ENCODE measurements at places on chromosomes 12 and 14. TPM values are rescaled to one million over a fixed set of nuclear protein-coding genes. Genes with fewer than 3 reads are reported as not detected.

The CYP46A1 gene
- 3.0 TPM for total RNA-seq

GRCh38 chr14:76464856-76465255 is 88.9 kb downstream of the ESRRB start:
- no peak overlapping the region for H3K4me3 ChIP-seq
- DNase-seq: no peak
- H3K4me1 ChIP-seq: peaks cover 8% of the 10 kb centered on the region
- peak overlapping the region; percentile 81 for H3K27ac ChIP-seq
- H3K27me3 ChIP-seq: no peaks in the 10 kb centered on the region
- no peaks in the 10 kb centered on the region for H3K36me3 ChIP-seq

DNA sequence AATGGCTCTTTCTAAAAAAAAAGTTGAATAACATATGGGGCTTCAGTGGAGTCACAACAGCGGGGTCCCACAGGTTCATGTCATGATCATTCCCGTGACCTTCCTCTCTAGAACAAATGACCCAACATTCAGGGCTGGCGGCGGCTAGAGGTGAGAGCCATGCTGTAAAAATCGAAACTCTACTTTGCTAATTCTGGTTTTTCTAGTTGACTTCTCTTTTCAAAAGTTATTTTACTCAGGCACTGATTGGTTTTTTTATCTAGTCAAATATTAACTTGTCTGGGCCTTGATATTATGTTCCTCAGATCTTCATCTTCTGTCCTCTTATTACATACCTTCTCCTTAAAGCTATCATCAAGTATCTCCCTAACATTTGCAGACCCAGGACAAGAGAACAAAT is 402.9 kb upstream of the SOX5 start:
- no peaks in the 10 kb centered on the region for H3K27me3 ChIP-seq
- peaks cover 35% of the 10 kb centered on the region for H3K4me1 ChIP-seq
- H3K4me3 ChIP-seq: no peak overlapping the region
- no peak for DNase-seq

DNA sequence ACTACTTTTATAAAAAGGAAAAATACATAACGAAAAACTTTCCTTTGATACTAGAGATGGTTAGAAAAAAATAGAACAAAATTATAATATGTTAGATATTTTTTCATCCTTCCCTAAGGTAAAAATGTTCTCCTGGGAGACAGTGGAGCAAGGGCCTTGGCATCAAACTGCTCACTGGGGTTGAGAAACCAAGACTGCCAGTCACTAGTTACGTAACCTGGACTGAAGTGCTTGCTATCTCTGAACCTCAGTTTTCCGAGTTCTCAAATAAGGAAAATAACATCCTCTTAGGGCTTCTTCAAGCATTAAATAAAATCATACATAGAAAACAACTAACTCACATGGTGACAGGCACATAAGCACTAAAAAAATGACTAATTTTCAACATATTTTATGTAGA is 48.2 kb upstream of the FRMD6 start:
- H3K27me3 ChIP-seq: no peaks in the 10 kb centered on the region
- DNase-seq: no peak
- peaks cover 2% of the 10 kb centered on the region for H3K4me1 ChIP-seq
- H3K4me3 ChIP-seq: no peak overlapping the region

DNA sequence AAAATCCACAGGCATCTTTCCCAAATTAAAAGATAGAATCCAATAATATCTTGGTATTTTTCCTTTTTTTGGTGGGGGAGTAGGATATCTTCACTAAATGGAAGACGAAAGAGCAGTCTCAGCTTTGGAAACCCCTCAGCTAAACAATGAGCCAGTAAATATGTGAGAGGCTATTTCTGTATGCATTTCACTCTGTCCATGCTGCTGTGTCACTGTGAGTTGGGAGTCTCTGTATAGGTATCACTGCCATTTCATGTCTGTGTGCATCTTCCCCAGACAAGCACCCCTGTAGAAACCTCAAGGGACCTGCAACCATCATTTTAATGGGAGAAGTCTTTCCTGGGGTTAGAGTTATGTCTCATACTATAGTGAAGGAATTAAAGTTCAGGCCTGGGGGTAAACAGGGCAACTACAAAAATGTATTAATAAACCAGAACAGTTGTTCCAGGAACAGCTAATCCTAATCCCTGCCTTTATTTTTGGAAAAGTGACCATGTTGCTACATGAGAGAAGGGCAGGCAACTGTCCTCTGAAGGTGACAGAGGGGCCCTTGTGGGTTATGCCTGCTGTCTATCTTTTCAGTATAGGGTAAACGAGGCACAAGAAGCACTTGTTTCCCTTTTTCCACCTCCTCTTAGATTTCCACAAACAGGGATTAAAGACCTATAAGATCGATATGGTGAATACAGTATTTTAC is 11.3 kb upstream of the STAC3 start:
- no peak overlapping the region for H3K4me3 ChIP-seq
- H3K36me3 ChIP-seq: peaks cover 8% of the 10 kb centered on the region
- H3K4me1 ChIP-seq: peaks cover 16% of the 10 kb centered on the region
- H3K27me3 ChIP-seq: no peaks in the 10 kb centered on the region

DNA sequence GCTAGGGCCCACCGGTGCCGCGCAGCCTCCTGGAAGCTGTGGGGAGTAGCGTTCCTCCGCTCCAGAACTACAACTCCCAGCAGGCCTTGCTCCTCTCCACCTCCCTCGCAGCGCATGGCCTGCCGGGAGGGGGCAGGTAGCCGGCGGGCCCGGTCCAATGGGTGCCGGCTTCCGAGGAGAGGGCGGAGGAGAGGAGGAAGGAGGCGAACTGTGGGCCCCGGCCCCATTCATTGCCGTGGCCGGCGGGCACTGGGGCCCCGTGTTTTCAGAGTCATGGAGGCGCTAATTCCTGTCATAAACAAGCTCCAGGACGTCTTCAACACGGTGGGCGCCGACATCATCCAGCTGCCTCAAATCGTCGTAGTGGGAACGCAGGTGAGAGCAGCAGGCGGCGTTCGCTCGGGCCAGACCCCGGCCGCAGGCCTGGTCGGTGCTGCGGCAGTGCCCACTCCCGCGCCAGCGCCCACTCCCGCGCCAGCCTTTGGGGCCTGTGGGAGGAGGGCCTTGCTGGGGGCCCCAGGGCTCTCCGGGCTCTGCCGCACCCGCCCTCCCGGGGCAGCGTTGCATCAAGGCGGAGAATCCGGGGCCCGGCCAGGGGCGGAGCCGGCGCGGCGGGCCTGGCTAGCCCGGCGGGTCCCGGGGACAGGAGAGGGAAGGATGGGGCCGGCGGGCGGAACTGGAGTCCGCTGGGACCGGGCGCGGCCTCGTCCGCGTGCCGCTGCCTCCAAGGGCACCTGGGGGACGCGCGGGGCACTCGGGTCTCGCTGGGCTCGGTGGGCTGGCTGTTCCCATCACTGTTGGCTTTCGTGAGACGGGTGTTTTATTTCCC is at the start of gene DNM1L:
Gene DNM1L (plus strand): TSS at position 211 of the 829 bp plus-strand sequence. CDS start 63 bp downstream, at position 274.
- DNase-seq: peak; percentile 85
- no peaks in the 10 kb centered on the region for H3K27me3 ChIP-seq
- H3K4me1 ChIP-seq: peaks cover 20% of the 10 kb centered on the region
- peaks cover 2% of the 10 kb centered on the region for H3K36me3 ChIP-seq

GRCh38 chr14:71408362-71409030 is 501.2 kb downstream of the PCNX1 start:
- no peak for DNase-seq
- peaks cover 9% of the 10 kb centered on the region for H3K36me3 ChIP-seq
- H3K4me3 ChIP-seq: no peak overlapping the region
- no peaks in the 10 kb centered on the region for H3K27me3 ChIP-seq
- H3K27ac ChIP-seq: no peak overlapping the region
- peaks cover 6% of the 10 kb centered on the region for H3K4me1 ChIP-seq

DNA sequence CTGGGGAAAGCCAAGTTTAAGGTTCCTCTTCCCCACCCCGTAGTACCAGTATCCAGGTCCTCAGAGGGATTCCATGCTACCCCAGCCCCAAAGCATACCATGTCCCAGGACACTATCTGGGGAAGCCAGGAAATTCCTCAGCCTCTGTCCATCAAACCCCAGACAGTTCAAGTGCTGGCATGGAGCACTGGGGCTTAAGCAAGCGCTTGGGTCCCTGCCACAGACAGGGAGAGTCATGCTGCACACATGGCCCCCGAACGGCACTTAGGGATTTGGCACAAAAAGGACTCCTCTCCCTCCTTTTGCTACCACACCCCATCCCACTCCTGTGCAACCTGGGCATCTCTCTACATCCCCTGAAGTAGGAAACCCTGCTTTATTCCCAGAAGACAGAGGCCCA is 21.8 kb downstream of the ADCY6 start:
- no peak overlapping the region for H3K4me3 ChIP-seq
- peaks cover 11% of the 10 kb centered on the region for H3K4me1 ChIP-seq
- peaks cover 18% of the 10 kb centered on the region for H3K36me3 ChIP-seq
- no peaks in the 10 kb centered on the region for H3K27me3 ChIP-seq
- H3K27ac ChIP-seq: no peak overlapping the region

DNA sequence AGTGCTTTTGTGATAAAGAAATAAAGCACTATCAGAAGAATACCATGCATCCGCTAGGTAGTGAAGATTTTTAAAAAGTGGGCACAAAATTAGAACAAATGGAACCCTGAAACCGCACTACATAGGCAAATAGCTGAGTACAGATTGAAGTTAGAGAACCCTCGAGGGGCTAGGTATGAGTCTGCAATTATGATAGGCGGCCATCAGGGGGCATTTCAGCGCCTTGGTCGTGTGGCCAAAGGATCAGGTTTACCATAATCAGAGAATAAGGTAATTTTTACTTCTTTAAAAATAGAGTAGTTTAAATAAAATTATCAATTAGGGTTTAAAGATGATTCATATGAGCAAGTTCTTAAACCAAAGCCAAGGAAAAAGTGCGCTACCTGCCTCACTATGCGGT is 129.8 kb downstream of the TMX1 start:
- no peaks in the 10 kb centered on the region for H3K27me3 ChIP-seq
- H3K27ac ChIP-seq: no peak overlapping the region
- peaks cover 3% of the 10 kb centered on the region for H3K4me1 ChIP-seq
- no peak for DNase-seq
- H3K4me3 ChIP-seq: no peak overlapping the region

The SELPLG gene
- 0.51 TPM for total RNA-seq

- no peak for DNase-seq
- H3K4me3 ChIP-seq: no peak overlapping the region
- H3K27me3 ChIP-seq: no peaks in the 10 kb centered on the region
- no peak overlapping the region for H3K27ac ChIP-seq
Observed at GRCh38 chr12:11580125-11580751, 69.2 kb upstream of the ETV6 start.

DNA sequence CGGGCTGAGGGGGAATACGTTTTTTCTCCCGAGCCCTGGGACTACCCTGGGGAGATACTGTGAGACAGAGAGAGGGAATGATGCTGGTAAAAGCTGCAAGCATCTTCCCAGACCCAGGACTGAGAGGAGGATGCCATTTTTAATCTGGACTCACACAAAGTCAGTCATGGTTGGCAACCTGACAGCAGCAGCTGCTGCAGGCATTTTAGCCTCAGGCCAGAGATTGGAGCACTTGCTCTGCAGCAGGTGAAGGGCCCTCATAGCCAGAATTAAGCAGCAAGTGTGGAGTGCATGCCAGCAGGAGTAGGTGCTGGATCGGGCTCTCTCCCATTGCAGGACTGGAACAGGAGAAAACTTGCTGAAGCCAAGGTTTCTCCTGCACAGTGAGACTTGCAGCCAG is 361.1 kb upstream of the CLEC14A start:
- peaks cover 3% of the 10 kb centered on the region for H3K36me3 ChIP-seq
- DNase-seq: no peak
- H3K27ac ChIP-seq: no peak overlapping the region

The MSRB3 gene
- total RNA-seq: 8.3 TPM

DNA sequence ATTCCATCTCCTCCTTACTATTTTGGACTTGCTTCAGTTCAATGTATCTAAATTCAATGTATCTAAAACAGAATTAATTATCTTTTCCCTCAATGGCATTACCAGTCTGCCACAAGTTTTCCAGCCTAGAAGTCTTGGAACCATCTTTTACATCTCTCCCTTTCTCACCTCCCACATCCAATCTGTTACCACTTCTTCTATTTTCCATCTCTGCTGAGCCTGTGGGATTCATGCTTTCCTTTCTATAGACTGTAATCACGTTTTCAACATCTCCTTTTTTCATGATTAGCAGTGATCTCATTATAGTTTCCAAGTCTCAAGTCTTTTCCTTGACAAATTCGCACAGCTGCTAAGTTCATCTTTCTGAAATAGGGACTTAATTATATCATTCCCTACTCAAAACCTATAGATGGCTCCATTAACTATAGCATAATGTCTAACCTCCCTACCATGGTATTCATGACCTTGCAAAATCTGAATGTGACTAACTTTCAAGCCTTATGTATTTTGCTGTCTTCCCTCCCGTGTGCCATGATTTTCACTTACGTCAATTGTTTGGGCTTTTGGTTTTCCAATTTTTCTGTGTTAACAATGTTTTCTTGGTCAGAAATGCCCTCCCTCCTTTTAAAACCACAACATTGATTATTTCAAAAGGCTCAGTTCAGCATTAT is 20.5 kb upstream of the PTPRB start:
- no peak for DNase-seq
- H3K27ac ChIP-seq: no peak overlapping the region
- H3K36me3 ChIP-seq: no peaks in the 10 kb centered on the region
- no peaks in the 10 kb centered on the region for H3K27me3 ChIP-seq
- H3K4me1 ChIP-seq: no peaks in the 10 kb centered on the region

Measured in neural crest cell (in vitro differentiated cells).